ENCODE measurements at places on chromosomes 1 and 21.

- no peak for DNase-seq
These were observed 75.4 kb downstream of the NKAIN1 start for GRCh38 chr1:31164291-31164690.

GRCh38 chr1:67536957-67537666, 106.9 kb upstream of the SERBP1 start:
- no peak for DNase-seq

DNA sequence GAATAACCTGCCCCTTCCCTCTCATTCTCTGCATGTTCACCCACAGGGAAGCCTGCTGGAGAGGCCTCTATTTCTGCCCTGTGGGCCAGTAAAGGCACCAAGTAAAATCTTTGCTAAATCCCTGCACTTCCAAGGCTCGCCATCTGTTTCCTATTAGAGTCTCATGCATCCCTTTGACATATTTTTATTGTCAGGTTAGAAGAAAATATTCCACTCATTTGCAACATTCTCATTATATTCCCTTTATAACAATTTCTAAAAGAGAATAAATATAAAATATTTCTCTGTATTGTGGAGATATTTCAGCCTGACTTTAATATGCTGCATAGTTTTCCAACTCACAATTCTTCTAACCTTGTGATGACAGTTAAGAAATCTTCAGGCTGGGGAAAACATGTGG, 340.4 kb upstream of the VAMP3 start:
- no peak for DNase-seq

GRCh38 chr1:93348104-93348728, 2.5 kb downstream of the DR1 start:
- DNase-seq, result no peak

DNA sequence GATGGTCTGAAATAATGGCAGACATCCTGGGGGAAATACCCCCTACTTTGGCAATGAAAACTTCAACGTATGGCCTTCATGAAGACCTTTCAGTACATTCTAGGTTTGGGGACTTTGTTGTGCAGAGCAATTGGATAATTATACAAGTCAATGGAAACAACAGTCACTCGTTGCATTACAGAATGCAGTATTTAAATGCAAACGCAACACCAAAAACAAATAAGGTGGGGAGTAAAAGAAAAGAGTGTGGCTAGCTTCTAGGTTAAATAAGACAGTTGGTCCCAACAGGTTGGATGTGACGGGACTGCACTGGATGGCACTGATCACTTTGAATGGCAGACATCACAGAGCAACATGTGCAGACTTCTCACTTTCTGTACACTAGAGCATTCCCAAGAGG, 358.3 kb upstream of the GREM2 start:
- no peak for DNase-seq

- no peak for DNase-seq
These were observed at the start of gene DVL1 for GRCh38 chr1:1349256-1350012. Gene DVL1 (minus strand): TSS chr1:1349418. CDS start chr1:1349065, 353 bp downstream.

DNA sequence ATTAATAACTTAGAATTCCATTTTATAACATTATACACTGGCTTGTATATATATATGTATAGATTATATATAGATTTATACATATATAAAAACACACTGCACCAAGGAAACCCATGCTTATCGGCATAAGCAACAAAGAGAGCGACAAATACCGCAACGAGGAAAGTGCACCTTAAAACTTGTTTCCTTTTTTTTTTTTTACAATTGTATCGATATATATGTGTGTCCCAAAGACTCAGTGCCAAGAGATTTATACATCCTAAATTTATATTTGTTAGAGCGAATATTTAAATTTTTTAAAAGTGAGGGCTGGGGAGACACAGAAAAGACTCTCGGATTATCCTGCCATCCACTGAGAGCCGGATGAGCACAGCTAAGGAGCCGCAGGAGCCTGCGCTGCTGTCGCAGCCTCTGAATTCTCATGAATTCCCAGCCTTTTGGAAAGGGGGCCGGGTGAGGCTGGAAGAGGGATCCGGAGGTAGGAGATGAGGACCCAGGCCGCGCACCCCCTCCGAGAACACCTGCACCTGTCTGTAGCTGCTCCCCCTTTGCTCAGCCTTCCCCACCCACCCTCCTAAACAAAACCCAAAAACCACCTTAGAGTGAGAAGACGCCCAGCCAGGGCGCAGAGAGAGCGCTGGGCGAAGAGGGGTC, 5.2 kb downstream of the DMRTA2 start:
- DNase-seq, result no peak

GRCh38 chr1:101540161-101540560, 303.3 kb downstream of the S1PR1 start:
- no peak for DNase-seq

DNA sequence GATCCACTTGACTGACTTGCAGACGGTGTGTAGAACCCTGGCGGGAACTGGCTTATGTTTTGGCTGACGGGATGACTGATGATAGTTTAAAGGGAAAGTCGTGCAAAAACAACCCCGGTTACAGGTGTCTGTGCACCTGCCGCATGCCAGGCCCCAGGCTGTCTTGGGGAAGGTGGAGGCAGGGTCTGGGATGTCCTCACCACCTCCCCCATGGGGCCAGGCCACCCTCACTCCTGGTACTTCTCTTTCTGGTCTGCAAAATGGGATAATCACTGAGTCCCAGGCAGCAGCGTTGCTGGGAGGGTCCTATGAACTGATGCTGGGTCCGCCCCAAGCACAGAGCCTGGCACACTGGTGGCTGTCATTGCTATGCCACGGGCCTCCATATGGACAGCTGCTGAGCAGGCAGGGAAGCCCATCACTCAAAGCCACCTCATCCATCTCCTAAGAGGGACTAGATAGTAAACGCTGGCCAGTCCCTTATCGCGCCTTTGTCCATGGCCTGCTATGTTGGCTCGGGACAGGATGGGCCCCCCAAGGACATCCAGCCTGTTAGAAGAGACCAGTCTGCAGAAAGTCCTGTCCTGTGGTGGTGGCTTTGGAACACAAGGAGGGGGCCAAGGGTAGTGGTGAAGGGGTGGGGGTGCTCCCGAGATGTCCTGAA, 15.0 kb upstream of the SLC2A7 start:
- no peak for DNase-seq

- DNase-seq, result no peak
These were observed 217.9 kb downstream of the RWDD3 start for GRCh38 chr1:95451904-95452303.

- no peak for DNase-seq
These were observed 55.6 kb downstream of the ZNF281 start for GRCh38 chr1:200354243-200354642.

- no peak for DNase-seq
These were observed 1.8 kb downstream of the ALPL start for GRCh38 chr1:21510885-21511578.

GRCh38 chr1:71116729-71117128, 35.9 kb upstream of the ZRANB2 start:
- no peak for DNase-seq

DNA sequence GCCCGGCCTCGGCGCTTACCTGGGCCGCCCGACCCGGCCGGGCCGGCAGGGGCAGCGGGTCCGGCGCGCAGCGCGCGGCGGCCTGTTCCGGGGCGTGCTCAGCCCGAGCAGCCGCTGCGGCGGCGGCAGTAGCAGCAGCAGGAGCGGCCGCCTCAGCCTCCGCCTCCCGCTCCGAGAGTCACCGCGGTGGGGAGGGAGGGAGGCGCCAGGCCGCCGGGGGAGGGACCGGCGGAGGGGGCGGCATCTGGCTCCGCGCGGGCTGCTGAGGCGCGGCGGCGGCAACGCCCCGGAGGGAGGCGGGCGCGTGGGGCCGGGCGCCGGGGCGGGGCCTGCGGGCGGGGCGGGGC, at the start of gene CTNNBIP1:
Gene CTNNBIP1 (minus strand): TSS at position 194 of the 347 bp plus-strand sequence. CDS start 38,205 bp downstream, outside the sequence.
- DNase-seq, result no peak

DNA sequence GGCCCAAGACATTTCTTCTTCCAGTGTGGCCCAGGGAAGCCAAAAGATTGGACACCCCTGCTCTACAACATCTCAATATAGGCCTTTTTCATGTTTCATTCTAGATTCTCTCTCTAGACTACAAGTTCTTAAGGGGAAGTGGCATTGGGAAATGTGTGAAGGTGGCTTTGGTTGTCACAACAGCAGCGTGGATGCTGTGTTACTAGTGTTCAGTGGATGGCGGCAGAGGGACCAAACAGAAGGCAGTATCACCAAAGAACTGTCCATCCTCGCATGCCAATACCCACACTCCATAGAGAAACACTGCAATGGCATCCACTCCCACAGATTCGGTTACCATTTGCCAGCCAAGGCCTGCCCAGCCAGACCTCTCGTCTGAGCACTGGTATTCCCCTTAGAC, 24.3 kb upstream of the IFNAR2 start:
- DNase-seq, result no peak

GRCh38 chr1:25875154-25875855, at the start of gene PAQR7:
Gene PAQR7 (minus strand): TSS chr1:25875708. CDS start chr1:25863839, 11,869 bp downstream.
- DNase-seq, result no peak

DNA sequence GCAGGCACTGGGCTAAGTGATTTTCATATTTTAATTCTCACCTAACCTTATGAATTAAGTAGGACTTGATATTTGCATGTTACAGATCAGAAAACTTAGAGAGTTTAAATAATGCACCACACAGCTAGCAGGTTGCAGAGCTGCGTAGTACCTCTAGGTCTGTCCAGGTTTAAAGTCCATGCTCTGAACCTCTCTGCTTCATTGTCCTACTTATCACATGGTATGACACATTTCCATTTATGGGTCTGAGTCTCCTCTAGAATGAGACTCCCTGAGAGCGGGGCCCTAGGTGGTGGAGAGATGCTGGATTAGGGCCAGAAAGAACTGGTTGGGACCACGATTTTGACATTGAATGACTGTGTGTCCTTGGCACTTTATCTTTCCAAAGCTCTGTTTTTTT, 102.5 kb upstream of the USP24 start:
- no peak for DNase-seq

DNA sequence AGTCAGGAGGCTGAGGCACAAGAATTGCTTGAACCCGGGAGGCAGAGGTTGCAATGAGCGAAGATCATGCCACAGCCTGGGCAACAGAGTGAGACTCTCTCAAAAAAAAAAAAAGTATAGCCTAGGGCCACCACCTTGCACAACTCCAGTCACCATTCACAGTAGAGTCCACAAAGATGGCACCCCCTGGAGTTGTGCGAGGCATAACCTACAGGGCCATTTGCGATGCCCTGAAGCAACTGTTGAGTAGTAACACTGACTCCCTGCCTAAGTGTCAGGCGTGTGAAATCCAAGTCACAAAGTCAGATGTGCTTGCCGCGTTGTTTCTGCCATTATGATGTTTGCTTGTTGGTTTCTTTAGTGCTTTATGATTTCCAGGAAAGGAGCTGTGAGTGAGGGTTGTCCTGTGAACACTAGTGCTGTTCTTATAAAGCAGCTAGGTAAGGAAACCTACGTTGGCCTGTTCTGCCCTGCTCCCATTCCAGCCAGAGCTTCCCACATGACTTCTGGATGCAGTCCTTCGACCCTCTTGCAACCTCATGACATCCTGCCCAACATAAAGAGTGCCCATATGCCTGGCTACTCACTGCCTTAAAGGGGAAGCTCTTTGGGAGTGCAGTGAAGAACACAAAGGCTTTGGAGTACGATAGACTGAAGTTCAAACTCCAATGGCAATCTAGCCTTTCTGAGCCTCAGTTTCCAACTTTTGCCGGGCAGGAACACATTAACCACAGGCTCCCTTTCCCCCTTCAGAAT, 29.8 kb downstream of the FHAD1 start:
- DNase-seq, result no peak

DNA sequence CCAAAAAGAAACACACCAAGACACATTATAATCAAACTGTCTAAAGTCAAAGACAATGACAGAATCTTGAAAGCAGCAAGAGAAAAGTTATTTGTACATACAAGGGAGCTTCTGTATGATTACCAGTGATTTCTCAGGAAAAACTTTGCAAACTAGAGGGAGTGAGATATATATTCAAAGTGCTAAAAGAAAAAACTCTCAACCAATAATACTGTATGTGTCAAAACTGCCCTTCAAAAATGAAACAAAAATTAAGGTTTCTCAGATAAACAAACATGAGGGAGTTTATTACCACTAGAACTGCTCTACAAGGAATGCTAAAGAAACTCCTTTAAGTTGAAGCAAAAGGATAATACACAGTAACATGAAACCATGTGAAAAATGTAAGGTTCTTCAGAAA, 79.4 kb downstream of the LBR start:
- DNase-seq, result no peak

DNA sequence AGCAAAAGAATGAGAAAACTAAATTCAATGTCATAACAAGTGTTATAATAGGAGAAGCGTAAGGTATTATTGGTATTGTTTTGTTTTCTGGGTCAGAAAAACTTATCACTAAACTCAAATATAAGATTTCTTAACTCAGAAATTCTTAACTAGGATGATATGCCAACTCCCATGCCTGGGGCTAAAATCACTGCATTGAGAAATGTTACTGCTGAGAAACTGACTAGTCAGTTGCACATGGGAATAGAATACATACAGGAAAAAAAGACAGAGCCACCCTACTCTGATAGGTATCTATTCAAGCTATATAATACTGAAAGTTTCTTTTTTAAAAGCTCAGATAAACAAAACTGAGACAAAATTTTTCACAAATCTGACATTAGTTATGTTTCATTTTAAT, 56.3 kb downstream of the PRPF38A start:
- no peak for DNase-seq

DNA sequence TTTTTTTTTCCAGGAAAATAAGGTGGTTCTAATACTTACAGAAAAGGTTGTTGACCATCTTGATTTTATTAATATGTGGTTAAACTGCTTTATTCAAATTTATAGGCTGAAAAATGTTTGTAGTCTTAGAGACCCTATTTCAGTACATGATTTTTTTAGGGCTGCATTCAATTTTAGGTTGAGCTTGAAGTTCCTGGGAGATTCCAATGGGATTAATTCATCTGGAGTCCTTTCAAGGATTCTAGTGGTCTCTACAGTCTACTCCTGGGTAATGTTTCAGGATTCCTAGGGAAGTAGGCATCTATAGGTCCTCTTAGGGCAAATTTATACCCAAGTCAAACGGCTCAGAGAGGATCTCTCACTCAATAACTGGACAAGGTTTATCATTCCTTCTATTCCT, 126.7 kb downstream of the HMCN1 start:
- DNase-seq, result no peak

DNA sequence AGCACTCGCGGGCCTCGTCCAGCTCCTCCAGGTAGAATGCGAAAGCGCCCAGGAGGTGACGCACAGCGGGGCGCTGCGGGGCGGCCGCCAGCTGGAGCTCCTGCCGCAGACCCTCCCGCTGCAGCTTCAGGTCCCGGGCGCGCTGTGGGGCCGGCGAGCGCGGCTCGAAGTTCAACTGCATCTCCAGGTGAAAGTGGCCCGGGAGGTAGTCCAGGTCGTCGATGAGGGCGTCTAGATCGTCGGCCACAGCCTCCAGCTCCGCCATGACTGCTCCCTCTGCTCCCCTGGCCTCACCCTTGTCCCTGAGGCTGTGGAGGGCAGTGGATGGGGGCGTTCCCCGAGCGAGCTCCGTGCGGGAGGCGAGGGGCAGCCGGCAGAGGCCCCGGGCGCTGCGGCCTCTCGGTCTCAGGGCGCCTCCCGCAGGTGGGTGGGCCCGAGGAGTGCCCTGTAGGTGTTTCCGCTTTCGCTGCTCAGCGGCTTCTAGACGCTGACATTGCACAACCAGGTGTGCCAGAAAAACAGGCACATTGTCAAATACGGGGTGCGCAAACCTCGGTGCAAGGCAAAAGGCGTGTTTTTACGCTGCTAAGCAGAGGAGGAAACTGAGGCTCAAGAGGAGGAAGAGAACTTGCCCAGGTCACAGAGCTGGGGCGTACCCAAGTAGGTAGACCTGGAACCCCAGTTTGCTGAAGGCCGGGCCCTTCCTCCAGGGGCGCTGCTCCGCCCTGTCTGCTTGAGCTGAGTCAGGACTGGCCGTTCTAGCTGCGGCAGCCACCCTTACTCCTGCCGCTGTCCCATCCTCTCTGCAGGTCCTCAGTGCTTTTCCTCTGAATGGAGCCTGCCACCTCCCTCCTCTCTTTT, at the start of gene TTC22:
Gene TTC22 (minus strand): TSS at position 425 of the 861 bp plus-strand sequence. CDS start 160 bp downstream, at position 265.
- DNase-seq, result no peak

GRCh38 chr1:35882586-35882944, 444 bp upstream of the AGO1 start:
- DNase-seq, result no peak

Measured in epithelial cell of proximal tubule (primary cell).